ENCODE measurements at places on chromosomes 12 and 14.
A peak's percentile ranks its signal among the peaks of the same experiment; 100 is the strongest.

- DNase-seq = no peak
Observed at GRCh38 chr12:4483885-4484823, 38.5 kb upstream of the FGF6 start.

- DNase-seq = no peak
Observed at GRCh38 chr12:27319848-27320247, 12.8 kb upstream of the BMAL2 start.

DNA sequence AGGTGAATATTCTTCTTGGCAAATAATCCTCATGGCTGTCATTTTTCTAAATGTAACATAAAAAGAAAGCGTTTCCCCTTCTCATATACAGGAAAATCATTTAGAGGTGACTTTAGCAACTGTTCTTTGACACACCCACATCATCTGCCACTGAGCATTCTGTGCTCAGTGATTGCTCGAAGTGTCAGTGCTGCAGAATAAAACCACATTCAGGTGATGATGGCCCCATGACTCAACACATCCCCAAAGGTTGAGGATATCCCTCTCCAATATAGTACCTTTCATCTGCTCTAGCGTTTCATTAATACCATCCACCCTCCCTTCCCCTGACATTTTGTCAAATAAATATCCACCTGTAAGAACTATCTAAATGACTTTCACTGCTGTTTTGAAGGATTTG is 28.7 kb upstream of the CPSF6 start:
- DNase-seq = no peak

GRCh38 chr14:100263141-100263540 is 24.2 kb downstream of the YY1 start:
- no peak for DNase-seq

DNA sequence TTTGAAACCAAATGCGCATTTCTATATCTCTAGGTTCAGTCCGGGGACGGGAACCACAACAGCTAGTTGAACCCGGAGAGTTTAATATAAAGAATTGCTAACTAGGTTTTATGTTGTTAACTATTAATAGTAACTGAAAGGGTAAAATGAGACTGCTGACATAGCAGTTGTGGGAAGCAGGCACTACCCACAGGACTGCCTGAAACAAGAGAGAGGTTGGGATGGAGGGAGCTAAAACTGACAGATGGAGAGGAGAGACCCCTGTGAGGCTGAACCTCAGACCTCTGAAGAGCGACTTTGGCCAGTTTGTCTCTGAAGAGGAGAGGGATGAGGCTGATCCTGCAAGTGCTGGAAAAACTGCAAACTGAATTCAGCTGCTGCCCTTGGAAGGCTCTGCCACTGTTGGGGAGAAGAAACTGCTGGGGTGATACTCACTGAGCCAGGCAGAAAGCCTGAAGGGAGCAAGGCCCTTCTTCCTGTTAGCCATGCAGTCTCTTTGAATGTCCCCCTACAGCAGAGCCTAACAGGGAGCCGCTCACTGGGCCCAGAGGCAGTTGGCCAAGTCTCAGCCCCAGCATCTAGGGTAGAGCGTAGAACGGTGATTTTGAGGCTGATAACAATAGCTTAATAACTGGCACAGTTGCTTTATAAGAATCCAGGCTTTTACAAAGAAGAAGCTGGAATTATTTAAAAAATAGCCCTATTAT is 172.2 kb downstream of the NPAS3 start:
- no peak for DNase-seq

- DNase-seq = no peak
Observed at GRCh38 chr12:81440001-81440400, 319.1 kb downstream of the PPFIA2 start.

DNA sequence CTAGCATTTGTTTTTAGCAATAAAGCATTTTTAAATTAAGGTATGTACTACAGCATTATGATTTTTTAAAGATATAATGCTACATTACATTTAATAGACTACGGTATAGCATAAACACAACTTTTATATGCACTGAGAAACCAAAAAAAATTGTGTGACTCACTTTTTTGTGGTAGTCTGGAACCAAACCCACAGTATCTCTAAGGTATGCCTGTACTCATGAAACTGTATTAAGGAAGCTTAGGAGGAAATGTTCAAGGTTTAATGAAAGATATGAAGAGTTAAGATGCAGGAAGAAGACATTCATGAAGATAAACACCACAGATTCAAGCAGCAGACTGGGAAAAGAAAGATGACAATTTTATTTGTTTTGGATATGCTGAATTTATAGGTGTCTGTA is 51.7 kb downstream of the PPP1R12A start:
- DNase-seq = no peak

- DNase-seq = no peak
Observed at GRCh38 chr12:120376934-120377572, 8.1 kb upstream of the MSI1 start.

GRCh38 chr12:53295891-53296219 is 513 bp downstream of the PFDN5 start:
- no peak for DNase-seq

DNA sequence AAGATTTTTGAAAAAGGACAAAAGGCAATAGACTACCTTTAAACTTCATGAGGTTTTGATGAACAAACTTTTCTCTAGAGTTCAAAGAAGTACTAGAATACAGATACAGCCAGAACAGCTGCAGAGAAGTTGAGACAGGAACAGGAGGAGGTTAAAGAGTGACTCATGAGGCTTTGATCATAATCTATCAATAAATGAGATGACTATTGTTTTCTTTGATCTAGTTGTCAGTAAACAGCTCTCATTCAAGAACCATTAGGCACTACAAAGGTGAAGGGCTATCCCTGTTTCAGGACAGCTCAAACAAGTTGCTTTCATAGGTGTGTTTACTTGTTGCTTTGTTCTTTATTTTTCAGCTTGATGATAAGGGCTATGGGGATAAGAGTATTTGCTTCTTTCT is 2.4 kb downstream of the WASHC3 start:
- DNase-seq = no peak

- no peak for DNase-seq
Observed at GRCh38 chr12:106288101-106288493, 14.4 kb upstream of the TCP11L2 start.

GRCh38 chr14:75705014-75705413 is 44.0 kb downstream of the TTLL5 start:
- no peak for DNase-seq

- no peak for DNase-seq
Observed at GRCh38 chr14:63652406-63652805, 10.7 kb upstream of the WDR89 start.

DNA sequence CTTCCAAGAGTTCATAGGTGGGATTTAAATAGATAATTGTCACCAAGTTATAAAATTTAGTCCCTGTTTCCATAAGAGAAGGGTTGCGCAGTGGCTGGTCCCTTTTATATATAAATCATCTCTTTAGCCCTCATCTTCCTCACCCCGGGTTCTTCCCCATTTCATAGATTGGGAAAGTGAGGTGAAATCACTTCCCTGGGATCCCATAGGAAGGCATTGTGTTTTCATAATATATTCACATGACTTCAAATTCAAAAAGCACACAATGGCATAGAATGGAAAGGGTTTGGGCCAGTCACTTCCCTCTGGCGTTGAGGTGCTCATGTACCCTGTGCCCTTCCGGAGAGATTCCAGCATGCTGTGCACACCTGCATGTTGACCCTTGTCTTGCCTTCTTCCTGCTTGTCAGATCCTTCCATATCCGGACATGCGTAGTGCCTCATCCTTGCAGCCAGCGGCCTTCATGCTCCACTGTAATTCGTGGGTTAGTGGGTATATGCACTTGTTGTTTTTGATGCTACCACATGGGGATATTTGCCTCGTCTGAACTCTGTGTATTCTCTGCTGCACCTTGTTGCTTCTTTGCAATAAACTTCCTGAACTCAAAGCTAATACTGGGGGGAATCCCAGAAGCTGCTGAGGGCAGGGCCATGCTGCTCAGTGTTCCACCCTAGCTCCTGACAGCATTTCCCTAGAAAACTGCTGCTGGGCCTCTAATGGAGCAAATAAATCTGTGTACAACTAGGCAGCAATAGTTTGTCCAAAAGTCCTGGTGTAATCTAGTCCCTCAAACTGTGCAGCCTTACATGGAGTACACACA is 59.6 kb downstream of the ANAPC7 start:
- DNase-seq = no peak

DNA sequence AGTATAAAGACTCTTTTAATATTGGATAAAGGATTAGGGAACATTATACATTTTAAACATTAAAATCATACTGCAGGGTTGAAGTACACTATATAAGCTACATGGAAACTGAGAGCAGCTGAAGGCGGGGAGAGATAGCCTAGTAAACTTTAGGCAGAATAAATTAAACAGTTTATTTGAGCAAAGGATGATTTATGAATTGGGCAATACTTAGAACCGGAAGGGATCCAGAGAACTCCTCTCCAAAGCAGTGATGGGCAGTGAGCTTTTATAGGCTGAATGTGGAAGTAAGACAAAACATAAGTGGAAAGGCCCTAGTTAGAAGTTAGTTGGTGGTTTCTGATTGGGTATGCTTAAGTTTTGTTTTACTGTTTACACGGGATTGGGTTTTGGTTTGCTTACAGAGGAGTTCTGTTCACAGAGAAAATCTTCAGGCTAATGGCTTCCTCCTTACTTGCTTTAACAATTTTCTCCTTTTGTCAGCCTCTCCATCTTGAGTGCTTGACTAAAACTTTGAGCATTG is 18.9 kb downstream of the LEMD3 start:
- DNase-seq = no peak

- no peak for DNase-seq
Observed at GRCh38 chr12:40168001-40168400, 56.8 kb upstream of the LRRK2 start.

DNA sequence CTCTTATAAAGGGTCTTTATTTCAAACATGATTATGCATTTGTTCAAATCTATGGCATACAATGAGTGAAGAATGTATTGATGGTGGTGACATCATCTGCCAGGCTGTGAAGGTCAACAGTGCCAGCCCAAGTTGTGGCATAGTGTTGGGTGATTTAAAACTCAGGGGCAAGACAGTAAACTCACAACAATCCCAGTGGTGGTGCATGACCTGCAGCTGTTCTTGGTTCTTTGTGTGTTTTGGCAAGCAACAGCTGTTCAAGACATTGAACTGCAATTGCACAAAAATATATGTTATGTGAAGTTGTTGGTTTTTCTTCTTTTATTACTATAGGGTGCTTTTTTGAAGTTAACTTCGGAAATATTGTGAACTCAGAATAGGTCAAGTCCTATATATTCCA is 851.6 kb downstream of the NRXN3 start:
- DNase-seq = no peak

DNA sequence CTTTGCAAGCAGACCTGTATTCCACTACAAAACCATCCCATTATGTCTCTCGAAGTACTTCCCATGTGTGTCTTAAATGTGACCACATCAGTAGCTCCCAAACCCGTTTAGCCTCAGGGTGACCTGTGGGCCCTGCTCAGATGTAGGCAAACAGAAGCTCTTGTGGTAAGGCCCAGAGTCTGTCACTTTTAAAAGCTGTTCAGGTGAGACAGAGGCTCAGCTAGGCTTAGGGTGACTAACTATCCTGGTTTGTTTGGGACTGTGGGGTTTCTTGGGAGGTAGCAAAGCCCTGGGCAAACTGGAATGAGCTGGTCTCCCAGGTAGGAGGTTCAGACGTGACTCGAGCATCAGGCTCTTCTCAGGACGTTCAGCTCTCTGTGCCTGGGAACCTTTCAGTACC is 64.5 kb upstream of the VASH1 start:
- DNase-seq = no peak

- peak; percentile 90 for DNase-seq
Observed at GRCh38 chr14:64510825-64511671, 6.5 kb downstream of the ZBTB1 start.

GRCh38 chr12:85923767-85924331 is 49.8 kb downstream of the NTS start:
- DNase-seq = peak; percentile 4

- DNase-seq = no peak
Observed at GRCh38 chr14:45083617-45083975, 320 bp upstream of the PRPF39 start.

DNA sequence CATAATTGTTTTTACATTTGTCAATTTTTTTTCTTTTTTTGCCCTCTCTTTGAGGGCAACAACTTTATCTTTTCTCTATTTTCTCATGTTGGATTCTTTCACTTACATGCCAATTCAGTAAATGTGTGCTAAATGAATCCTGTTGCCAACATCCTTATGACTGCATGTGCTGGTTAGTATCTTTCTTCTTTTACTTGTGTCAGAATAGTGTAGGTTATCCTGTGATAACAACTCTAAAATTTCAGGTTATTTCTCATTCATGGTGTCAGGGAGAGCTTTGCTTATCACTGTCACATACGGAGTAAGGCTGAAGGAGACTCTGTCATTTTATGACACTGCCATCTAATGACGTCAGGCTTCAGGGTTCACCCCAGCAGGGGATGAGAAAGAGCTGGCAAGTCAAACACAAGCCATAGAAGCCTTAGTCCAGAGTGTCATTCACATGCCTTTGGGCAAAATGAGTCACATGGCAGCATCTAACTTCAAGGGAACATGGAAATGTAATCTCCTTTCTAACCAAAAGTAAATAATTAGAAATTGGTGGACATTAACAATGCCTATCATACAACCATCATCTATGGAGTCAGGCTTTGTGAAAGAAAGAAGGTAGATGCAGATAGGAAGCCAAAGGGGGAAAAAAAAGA is 242.5 kb upstream of the ATP2B1 start:
- peak; percentile 23 for DNase-seq

DNA sequence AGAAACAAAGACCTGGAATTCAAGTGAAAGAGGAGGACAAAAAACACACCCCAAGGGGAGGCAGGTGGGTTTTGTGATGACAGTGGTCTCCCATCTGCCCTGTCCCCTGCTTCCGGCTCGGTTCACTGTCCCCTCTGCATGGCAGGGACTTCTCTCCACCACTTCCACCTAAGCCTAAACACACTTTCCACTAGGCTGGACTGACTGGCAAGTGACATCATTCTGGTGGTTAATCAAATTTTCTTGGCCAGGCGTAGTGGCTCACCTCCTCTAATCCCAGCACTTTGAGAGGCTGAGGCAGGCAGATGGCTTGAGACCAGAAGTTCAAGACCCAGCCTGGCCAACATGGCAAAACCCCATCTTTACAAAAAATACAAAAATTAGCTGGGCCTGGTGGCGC is 11.9 kb downstream of the PLEKHG6 start:
- no peak for DNase-seq

DNA sequence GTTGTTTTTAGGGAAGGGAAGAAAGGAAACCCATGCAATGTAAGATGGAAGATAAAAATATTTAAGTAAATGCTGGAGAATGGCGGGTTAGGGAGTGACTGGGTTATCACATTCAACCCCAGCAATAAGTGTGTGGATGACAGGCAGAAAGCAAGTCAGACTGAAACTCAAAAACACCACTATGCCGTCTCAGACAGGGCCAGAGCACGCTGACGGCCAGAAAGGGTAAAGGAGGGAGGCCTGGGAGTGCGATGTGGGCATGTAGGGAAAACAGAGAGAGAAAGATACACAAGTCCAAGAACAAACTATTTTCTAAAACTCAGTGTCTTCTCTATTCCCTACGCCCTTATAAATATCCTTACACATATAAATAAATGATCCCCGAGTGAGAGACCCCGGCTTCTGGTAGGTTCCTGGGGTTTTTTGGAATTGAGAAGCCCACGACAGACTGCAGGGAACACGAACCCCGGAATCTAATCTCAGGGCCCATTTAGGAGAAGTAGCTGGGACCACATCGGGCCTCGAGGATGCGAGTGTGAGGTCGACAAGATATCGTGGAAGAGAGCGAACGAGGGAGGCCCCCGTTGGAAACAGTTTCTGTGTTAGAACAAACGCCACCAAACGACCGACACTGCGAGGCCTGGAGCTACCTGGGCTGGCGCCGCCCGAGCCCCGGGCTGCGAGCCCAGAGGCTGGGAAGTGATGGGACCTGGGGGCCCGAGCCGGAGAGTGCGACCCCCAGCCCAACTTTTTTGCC is 735 bp upstream of the OTX2 start:
- no peak for DNase-seq

Measured in HTR-8/SVneo (cell line).